Endothelial cell of umbilical vein (primary cell): ENCODE measurements at places on chromosomes 16 and 17. TPM values are rescaled to one million over a fixed set of nuclear protein-coding genes. Genes with fewer than 3 reads are reported as not detected.

- DNase-seq: peak; percentile 75
Observed at GRCh38 chr16:83899272-83899897, 470 bp downstream of the MLYCD start.

DNA sequence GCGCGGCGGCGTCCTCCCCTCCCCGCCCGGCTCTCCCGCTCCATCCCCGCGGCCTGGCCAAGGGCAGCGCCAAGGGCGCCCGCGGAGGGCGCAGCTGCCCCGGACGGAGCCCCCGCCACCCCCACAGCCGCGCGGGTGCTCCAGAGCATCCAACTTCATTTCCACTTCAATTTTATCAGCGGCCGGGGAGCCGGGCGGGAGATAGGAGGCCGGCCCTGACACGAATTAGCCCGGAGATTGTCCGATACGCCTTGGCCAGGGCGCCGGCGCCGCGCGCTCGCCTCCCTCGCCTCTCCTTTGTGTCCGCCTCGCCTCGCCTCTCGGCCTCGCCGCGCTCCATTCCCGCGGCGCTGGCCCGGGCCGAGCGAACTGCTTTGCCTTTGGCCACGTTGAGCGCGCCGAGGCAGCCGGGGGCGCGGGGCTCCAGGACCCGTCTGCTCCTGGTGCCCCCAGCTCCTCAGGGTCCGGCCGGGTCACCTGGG is 129.1 kb upstream of the LHX1 start:
- no peak for DNase-seq

GRCh38 chr16:1167276-1168107 is 14.6 kb downstream of the CACNA1H start:
- no peak for DNase-seq

DNA sequence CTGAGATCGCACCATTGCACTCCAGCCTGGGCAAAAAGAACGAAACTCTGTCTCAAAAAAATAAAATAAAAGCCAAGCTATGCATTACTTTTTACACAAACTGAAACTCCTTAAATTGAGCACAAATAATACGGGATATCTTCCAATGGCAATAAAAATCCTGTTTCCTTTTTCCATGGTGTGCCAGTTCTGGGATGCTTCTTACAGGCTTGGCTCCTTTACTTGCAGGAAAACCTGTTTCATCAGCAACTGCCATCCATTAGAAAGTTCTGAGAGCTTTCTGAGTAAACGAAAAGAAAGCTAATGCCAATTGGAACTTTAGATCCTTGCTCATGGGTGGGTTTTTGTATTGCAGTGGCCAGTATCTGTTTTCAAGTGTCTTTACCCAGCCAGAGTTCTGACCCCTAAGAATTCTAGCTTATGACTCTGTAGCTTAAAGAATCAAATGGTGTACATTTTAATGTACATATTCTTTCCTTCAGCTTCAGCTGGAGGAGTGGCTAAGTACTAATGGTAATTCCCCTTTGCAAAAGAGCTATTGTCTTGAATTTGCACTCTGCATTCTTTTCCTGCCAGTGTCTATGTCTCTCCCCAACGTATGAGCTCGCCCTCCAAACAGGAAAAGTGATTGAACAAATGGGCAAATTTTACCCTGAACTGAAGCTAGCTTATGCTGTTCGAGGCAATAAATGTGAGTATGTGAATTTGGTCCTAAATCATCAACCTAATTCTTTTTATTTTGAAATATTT is 21.5 kb upstream of the DDX19A start:
- DNase-seq: peak; percentile 61

GRCh38 chr16:29712809-29713208 is 33.0 kb downstream of the C16orf54 start:
- no peak for DNase-seq

- DNase-seq: no peak
Observed at GRCh38 chr17:56807723-56808122, 26.0 kb downstream of the C17orf67 start.

DNA sequence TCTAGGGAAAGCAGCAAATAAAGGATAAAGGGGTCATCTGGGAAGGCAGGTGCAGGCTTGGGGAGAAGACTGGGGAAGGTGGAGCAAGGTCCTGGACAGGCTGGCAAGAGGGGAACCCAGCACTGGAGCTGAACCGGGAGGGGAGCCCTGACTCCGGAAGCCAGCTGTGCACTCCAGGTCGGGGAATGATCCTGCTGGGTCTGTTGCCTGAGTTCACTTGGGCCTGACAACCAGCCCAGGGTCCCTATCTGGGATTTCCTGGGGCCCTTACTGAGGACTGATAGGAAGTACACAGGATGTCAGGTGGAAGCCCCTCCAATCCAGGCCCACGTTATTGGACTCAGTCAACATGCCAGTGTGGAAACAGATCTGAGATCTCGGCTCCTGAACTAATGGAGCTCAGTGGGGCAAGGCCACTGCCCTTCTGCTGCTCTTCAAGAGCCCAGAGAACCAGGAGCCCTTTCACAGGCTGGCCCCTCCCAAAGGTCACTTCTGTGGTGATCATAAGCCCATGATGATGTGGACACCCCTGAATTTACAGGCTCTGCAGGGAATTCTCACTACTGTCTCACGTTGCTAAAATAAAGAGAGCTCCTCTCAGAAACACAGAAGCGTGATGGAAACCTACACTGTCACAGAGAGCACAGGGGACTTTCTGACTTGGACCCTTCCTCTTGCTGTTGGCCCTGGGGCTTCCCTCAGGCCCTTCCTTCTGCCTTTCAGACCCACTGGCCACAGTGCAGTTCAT is 19.9 kb upstream of the PITPNM3 start:
- DNase-seq: no peak

DNA sequence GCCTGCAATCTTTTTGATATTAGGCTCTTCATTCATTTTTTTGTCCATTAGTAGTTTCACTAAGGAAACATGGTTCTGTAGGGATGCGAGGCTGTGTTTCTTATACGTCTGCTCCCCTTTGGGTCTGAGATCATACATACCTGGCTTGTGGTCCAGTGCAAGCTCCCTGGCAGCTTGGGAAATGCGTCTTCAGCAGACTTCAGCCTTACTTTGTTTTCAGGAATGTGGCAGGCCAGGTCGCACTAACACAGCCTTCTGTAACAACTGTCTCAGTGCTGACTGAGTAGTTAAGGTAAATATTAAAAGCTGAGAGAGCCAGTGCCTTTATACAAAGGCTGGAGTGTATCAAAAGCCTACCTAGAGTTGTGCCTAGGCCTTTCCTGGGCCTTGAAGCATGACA is 970.5 kb upstream of the EEF2KMT start:
- DNase-seq: no peak

GRCh38 chr16:51939378-51939871 is 607.5 kb downstream of the TOX3 start:
- DNase-seq: no peak

GRCh38 chr17:12800855-12801365 is 11.6 kb downstream of the ARHGAP44 start:
- no peak for DNase-seq

DNA sequence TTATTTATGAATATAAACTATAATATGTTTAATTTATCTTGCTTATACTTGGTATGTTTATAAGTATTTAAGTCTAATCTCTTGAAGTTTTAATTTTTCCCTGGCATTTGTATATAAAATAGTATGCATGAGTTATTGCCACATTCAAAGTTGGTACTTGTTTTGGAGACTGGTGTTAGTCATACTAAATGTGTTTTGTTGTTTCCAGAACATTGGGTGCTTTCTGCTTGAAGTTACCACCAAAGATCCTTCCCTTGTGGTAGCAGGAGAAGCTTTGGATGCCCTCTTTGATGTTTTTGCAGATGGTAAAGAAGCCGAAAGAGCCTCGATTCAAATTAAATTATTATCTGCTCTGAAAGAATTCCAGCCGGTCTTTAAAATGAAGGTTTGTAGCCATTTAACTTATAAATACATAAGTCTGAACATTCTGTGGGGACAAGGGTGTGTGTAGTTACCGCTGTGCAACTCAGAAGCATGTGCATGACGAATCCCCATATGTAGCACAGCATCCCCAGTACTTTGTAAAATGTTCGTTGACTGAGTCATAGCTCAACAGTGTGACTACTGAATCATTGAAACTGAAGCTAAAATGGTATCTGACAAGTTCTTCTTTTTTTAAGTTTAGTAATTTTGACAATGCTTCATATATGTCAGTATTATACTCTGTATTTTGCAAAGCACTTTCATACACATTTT is 36.4 kb downstream of the HEATR3 start:
- no peak for DNase-seq

DNA sequence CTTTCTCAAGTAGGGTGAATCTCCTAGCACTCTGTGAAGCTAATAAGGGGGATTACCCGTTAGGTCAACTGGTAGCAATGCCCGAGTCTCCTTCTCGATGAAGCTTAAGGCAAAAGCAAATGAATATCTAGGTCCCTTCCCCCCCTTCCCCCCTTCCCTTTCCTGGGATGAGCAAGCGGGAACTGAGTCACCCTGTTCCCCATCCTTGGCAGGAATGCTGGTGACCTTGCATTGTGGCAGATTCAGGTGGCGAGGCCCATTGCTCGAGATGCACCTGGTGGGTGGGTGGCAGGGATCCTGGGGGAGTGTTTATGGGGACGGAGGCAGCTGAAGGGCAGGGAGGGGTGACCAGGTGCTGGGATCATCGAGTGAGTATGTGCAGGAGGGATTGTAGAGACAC is 7.1 kb downstream of the NXPH3 start:
- no peak for DNase-seq

DNA sequence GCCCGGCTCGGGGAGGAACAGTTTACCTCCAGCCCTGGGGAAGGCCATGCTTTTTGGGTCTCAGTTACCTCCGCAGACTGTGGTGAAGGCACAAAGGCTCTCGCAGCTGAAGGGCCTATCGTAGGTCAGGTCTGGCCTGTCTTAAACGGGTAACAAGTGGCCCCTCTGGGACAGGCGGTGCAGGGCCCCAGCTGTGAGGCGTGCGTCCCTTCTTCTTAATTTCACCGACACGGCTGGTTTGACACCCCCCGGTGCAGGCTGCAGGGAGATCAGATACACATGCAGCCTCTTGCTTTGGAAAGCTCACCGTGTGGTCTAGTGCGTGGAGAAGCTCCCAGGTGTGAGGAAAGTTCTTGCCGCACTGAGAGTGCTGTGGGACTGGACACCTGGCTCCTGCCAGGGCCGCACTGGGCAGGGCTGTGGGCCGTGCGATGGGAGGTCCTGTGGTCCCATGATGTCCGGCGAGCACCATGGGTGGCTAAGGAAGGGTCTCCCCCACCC is 162.4 kb downstream of the BANP start:
- no peak for DNase-seq

- DNase-seq: peak; percentile 77
Observed at GRCh38 chr16:77599793-77600415, 122.4 kb upstream of the NUDT7 start.

DNA sequence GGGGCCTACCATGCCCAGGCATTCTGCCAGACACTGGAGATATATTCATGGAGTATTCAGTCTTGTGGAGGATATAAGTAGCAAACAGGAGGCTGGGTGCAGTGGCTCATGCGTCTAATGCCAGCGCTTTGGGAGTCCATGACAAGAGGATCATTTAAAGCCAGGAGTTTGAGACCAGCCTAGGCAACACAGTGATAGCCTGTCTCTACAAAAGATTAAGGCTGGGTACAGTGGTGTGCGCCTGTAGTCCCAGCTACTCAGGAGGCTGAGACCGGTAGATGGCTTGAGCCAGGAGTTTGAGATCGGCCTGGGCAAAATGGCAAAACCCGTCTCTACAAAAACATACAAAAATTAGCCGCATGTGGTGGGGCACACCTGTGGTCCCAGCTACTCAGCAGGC is 37.7 kb upstream of the CDH3 start:
- DNase-seq: no peak

GRCh38 chr17:10699856-10700255 is 2.5 kb downstream of the ADPRM start:
- no peak for DNase-seq

DNA sequence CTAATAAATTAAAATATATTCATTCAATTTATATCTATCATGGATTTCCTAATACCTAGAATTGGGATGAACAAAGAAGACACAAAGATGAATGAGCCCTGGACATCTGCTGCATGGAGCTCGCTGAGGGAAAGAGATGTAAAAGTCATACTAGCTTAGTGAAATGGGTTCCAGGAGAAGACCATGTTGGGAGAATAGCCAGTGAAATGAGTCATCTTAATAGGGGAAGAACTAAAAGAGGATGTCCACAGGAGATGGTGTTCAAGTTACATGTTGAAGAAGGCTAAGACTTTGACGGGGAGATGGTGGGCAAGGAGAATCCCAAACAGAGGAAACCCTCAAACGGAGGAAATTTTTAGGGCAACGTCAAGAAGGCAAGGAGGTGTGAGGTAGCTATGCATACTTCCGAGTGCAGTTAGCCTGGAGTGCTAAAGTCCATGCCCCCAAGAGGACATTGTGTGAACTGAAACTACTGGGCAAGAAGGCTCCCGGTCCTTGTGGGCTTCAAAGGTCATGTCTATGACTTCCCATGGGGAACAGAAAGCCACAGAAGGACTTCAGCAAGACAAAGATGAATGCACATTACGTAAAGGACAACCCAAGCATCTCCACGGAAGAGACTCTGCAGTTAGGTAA is 220.5 kb upstream of the CDH11 start:
- no peak for DNase-seq

DNA sequence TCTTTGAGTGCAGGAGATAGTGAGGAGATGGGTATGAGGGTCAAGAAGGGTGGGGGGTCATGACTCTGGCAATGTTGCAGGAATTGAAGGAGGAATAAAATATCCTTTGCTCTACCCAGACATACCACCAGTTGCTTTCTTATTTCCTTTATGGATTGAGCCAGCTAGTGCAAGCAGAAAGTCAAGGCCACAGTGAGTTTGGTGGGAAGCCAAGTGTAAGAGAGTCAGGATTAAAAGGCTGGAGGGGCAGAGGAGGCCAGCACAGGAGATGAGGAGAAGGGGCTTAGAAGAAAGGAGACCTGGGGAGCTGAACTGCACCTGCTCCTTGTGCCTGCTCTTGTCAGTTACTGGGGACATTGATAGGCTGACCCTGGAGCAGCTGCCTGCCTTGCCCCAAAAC is 16.1 kb downstream of the PIRT start:
- DNase-seq: no peak

DNA sequence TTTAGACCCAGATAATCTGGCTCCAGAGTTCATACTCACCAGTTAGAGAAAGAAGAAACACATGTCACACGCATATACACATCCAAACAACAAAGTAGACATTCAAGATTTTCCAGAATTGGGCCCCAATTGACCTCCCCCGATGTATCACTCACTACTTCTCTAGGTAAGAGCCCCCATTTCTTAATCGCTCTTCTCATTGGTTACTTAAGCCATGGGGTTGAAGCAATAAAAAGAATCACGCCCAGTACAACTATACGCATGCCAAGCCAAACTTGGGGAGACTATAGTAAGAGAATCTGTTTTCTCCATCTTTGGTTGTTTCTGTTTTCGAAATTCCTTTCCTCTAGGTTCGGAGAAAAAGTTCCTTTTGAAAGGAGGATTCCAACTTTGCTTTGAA is 565 bp downstream of the DDX52 start:
- no peak for DNase-seq

The RGS11 gene
- 4.9 and 7.2 TPM in 2 replicates for polyA plus RNA-seq

The ZSCAN10 gene
- polyA plus RNA-seq: 0.08 TPM in 1 of 2 replicates, not detected in the other

The AOC2 gene
- polyA plus RNA-seq: 0.62 and 0.65 TPM in 2 replicates

The GPR179 gene
- not detected in 2 replicates for polyA plus RNA-seq

The TCAP gene
- polyA plus RNA-seq: 0.46 and 0.51 TPM in 2 replicates

The SHBG gene
- 0.32 and 0.51 TPM in 2 replicates for polyA plus RNA-seq

The C16orf78 gene
- not detected in 2 replicates for polyA plus RNA-seq

The SYNGR3 gene
- 1.4 and 2.6 TPM in 2 replicates for polyA plus RNA-seq

The CACNG3 gene
- not detected in 2 replicates for polyA plus RNA-seq

The PRAC1 gene
- polyA plus RNA-seq: not detected in 2 replicates

The ZNF750 gene
- polyA plus RNA-seq: 0.15 and 0.22 TPM in 2 replicates

The CLDN7 gene
- 24.9 and 25.7 TPM in 2 replicates for polyA plus RNA-seq

The ITGAL gene
- not detected in 2 replicates for polyA plus RNA-seq

The COPS3 gene
- polyA plus RNA-seq: 50.5 and 54.8 TPM in 2 replicates
